ENCODE measurements at places on chromosomes 4 and X. TPM values are rescaled to one million over a fixed set of nuclear protein-coding genes. Genes with fewer than 3 reads are reported as not detected.

GRCh38 chr4:53647547-53647946, 56.3 kb upstream of the LNX1 start:
- no peak for DNase-seq

DNA sequence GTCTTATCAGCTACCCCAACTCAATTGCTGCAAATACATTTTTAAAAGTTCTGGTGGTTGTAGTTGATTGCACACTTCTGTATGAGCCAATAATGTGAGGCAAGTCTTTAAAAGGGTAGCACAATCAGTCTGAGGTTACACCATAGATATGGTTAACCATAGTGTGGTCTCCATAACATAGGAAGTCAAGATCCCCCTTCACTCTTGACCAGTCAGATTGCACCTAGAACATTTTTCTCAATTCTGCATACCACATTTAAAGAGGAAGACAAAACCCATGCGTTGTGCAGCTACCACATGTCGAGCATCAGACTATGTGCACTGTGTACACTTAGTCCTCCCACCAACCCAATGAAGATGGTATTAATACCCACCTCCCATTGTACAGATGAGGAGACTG, 26.5 kb upstream of the CYBB start:
- DNase-seq, result no peak

DNA sequence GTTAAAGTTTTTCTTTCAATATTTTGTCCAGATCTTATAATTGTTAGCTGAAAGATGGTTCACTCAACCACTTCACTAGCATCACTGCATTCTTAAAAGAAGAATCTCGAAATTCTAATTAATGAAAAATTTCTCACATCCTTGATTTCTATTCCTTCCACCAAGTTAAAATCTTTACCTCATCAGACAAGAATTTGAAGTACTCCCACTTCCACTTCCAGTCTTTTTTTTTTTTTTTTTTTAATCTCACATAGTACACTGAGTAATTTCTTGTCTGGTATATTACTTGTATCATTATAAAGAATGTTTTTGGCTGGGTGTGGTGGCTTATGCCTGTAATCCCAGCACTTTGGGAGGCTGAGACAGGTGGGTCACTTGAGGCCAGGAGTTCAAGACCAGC, 73.2 kb downstream of the FBXW7 start:
- DNase-seq, result no peak

- no peak for DNase-seq
Observed at GRCh38 chrX:48919360-48919841, 577 bp upstream of the PIM2 start.

DNA sequence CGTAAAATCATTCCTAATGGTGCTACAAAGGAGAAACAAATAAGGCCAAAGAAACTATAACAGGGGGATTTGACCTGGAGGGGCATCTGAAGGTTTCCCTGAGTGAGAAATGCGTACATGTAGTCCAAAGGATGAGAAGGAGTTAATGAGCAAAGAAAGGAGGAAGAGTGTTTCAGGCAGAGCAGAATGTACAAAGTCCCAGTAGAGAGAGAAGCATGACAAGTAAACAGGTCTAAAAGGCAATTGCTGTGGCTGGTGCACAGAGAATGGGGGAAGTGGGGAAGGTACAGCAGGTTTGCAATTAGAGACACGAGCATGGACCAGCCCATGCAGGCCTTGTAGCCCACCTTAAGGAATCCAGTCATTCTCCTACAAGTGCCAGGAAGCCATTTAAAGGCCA, 145.5 kb downstream of the TSPAN5 start:
- no peak for DNase-seq

DNA sequence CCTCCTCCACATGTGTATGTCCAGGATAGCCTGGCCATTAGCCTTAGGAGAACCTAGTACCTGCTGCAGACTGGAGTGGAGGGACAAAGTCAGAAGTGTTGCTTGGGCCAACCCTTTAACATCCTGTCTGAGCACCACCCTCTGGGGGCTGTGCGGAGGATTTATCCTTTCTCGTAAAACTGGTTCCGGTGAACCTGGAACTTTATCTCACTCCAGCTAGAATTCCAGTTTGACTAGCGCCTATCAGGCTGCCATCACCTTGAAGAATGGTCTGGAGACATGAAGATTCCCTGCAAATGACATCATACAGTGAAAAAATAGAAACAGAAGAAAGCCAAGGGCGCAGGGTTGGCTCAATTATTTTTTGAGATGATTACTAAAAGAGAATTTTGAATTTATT, 4.0 kb downstream of the TCEAL8 start:
- DNase-seq, result no peak

DNA sequence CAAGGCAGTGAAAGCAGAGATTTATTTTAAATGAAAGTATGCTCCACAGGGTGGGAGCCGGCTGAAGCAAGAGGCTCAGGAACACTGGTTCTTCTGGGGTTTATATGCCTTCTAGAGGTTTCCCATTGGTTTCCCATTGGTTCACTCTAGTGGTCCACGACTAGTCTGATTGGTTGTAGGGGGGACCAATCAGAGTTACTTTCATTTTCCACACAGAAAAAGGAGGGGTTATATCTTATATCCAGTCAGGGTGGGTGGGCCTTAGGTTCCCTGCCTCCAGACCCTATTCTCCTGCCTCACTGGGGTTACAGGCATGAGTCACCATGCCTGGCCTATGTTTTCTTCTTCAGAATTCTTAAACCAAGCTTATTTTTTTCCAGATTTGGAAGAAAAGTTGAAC, 101.6 kb downstream of the KLHL8 start:
- no peak for DNase-seq

- DNase-seq, result no peak
Observed at GRCh38 chr4:110055158-110055768, 142.6 kb downstream of the EGF start.

DNA sequence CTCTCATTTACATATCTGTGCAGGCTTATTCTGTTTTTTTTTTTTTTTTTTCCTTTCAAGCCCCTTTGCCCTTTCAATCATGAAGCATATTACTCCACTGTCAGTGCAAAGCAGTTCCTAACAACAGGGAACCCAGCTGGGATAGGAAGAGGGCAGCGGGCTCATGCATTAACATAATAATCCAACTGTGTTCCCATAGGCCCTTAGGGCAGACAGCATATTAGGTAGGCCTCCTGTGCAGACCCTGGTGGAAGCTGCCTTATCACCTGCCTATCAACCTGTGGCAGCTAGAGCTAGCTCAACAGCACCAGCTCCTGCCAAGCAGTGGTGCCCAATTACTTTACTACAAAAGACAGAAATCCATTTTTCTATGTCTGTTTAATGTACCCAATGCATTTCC, 49.3 kb downstream of the SLC10A7 start:
- DNase-seq, result no peak

DNA sequence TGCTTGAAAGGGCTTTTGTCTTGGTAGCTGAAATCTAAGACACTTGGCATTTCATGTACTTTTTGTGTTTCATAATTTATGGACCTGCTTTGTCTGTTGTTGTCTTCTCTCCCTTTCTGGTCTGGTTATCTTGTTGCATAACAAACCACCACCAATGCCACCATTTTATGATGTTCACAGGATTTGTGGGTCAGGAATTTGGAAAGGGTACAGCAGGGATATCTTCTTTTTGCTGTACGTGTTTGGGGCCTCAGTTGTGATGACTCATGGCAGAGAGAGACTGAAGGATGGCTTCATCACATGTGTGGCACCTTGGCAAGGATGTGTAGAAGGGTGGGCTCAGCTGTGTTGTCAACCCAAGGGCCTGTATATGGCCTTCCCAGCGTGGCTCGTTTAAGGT, 35.2 kb downstream of the KDM6A start:
- no peak for DNase-seq

GRCh38 chr4:85725721-85726170, 250.8 kb downstream of the ARHGAP24 start:
- no peak for DNase-seq

DNA sequence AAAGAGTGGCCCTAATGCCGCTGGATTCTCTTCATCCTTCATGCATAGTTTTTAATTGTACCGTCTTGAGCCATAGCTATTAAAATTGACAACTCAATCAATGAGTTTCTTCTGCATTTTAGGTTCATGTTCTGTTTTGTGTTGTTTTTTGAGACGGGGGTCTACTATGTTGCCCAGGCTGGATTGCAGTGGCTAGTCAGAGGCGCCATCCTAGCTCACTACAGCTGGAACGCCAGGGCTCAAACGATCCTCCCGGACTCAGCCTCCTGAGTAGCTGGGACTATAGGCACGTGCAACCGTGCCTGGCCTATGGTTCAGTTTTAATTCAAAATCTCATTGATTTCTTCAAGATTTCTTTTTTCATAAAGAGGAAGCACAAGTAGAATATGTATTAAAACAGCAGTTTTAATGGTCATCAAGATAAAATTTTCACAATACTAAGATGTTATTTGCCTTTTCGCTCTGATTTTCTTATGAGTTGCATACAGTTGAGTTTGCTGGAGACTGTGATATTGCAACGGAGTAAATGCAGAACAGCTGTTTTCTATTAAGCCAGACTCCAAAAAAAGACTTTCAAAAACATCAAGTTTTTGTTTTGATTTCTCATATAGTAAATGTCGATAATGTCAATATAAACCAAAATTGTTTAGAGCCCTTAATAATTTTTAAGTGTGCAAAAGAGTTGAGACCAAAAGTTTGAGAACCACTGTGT, 1.1 kb upstream of the STX18 start:
- no peak for DNase-seq

DNA sequence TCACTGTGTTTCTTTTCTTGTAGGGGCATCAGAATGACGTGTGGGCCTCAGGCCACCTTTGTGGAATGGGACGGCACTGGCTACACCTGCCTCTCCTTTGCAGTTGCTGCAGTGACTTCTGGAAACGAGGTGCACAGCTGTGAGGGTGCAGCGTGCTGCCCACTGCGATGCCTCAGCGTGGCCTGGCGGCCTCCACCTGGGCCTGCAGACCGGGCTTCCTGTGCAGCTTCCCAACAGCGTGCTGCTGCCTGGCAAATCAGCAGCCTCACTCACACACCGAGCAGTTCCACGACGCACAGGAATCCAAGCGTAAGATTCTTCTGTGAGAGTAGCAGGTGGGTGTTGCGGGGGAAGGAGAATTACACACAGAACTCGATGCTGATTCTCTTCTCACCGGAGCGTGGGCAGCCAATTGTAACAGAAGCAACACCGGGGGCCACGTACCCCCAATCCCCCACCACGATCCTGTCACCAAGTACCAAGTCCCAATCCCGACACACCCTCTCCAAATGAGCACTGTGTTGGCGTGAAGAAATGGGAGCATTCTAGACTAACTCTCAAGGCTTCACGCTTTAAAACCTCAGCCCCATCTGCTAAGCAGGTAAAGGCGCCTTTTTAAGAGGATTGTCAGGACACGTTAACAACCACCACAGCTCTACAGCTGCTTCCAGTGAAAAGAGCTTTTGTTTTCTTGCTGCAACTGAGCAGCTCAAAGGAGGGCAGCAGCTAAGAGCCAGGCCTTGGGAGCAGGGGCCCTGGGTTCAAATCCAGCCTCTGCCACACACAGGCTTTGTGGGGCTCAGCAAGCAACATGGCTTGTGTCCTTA, 16.9 kb downstream of the WDR1 start:
- no peak for DNase-seq

- DNase-seq, result no peak
Observed at GRCh38 chr4:18535948-18536347, 514.4 kb upstream of the LCORL start.

DNA sequence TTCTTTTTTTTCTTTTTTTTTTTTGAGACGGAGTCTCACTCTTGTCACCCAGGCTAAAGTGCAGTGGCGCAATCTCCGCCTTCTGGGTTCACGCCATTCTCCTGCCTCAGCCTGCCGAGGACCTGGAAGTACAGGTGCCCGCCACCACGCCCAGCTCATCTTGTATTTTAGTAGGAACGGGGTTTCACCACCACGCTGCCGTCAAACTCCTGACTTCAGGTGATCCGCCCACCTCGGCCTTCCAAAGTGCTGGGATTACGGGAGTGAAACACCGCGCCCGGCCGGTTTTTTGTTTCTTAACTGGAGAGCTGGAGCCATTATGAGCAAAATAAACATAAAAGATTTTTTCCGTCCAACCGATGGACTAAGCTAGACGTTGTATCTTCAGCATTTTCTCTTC, 1.9 kb upstream of the WDR17 start:
- DNase-seq, result no peak

DNA sequence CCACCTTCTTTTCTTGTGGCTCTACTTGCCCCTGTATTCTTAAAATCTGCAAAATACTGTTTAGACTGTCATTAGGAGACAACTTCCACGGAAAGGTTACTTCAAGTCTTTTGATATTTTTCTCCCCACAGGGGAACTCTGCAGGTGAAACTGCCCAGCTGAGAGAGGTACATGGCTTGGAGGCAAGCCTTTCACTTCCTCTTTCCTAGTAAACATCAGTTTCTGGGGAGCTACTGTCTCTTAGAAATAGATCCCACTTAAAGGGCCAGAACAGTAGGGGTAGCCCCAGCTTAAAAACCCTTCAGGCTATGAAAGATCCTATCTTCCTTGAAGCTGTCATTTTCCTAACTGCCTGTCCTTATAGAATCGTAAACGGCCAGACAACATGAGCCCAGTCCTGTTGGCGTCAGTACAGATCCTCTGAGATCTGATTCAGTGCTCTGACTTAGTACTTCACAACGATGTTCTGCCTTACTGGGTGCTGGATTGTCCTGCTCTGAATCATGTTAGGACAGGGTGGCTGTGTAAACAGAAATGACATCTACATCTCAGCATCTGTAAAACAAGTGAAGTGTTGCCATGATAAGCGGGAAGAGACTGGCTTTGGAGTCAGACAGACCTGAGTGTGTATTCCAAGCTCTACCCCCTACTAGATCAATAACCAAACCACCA, 102.1 kb downstream of the ITIH6 start:
- DNase-seq, result no peak

DNA sequence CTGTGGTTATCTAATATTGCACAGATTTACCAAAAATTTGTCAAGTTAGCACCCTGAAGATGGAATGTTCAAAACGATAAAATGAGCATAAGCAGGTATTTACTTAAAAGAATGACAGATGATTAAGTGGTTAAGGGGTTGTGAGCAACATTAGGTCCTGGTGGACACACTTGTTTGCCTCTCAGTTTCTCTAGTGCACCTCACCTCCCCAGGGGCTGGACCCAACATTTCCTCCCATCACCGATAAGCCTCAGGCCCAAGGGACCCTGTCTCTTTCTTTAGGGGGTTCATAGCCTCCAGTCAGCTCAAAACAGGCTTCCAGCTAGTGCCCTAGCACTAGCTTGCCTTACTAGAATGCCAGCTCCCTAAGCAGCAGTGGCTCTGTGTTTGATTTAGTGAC, 88.0 kb downstream of the ATP11C start:
- DNase-seq, result no peak

- no peak for DNase-seq
Observed at GRCh38 chr4:17476853-17477252, 35.0 kb downstream of the QDPR start.

The TXK gene
- total RNA-seq, result 7.3 TPM

The TDO2 gene
- 3.9 TPM for total RNA-seq

The CLTRN gene
- total RNA-seq, result 0.90 TPM

The MAGEE1 gene
- 1.7 TPM for total RNA-seq

The FAT1 gene
- total RNA-seq, result 215 TPM

The ITIH6 gene
- 0.05 TPM for total RNA-seq

The GRK4 gene
- 9.9 TPM for total RNA-seq

The FTSJ1 gene
- 21.8 TPM for total RNA-seq

The CYSLTR1 gene
- total RNA-seq, result 12.9 TPM

The CHRNA9 gene
- not detected for total RNA-seq
